ENCODE measurements at places on chromosomes 7 and 10.

DNA sequence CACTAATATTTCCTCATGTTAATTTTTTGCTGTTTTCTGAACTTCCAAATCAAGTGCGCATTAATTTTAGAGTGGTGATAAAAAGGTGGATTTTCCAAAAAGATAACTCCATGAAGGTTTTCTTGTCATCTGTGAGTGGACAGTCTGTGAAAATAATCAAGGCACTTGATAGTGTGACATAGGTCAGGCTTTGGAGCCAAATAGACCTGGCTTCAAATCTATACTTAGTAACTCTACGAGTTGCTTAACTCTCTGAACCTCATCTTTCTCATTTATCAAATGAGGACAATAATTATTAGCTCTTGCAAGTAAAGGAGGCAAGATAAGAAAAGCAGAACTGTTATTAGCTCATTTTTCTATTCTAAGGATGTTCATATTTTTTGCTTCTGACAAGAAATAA, 24.7 kb upstream of the MET start:
- DNase-seq = no peak

DNA sequence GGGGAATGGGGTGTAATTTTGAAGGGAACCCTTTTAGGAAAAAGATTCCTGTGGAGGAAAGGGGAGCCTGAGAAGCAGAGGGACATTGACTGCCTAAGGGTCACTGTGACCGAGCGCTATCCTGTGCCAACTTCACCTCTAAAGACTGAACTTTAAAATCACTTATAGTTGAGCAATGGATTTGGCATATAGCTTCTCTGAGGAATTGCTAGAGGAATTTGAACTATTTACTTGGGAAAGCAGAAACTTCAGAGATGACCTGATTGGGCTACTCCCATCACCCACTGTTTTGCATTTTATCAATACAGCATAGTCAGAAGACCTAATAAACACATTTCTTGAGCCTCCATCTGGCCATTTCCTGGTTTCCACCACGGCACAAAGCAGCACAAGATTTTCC, 23.7 kb upstream of the WNT16 start:
- no peak for DNase-seq

GRCh38 chr7:21690705-21691104, 147.9 kb downstream of the DNAH11 start:
- DNase-seq = peak; percentile 40

DNA sequence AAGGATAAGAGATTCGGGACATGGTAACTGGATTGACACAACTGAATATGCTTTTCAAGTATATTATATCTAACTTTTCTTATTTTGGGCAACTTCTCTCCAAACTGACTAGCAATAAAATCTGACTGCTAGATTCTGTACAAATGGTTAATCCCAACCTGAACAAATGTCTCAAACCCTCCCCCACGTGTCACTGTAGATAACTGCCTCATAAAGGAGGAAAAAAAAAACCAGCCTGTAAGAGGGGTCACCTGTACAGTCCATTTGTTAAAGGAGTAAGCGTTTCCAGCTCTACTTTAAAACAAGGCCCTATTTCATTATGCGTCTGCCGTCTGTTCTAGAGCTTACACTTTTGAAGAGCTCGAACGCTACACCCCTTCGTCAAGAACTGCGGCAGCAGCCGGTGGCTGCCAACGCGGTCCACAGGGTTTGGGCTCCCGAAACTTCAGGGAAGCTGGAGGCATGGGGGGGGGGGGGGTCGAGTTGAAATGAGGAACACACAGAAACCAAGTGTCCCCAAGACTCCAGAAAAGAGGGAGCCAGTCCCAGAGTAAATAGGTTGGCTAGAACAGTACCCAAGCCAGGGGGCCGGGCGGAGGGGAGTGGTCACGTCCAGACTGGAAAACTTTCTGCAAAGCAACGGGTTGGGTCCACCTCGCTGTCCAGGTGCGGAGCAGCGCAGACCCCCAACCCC, 492 bp downstream of the COG5 start:
- DNase-seq = no peak

GRCh38 chr7:7772397-7772821, 54.0 kb upstream of the RPA3 start:
- DNase-seq = no peak

- DNase-seq = no peak
Observed at GRCh38 chr7:125555916-125556315, 626.3 kb upstream of the POT1 start.

GRCh38 chr10:106267591-106267990, 896.9 kb downstream of the SORCS1 start:
- DNase-seq = no peak

DNA sequence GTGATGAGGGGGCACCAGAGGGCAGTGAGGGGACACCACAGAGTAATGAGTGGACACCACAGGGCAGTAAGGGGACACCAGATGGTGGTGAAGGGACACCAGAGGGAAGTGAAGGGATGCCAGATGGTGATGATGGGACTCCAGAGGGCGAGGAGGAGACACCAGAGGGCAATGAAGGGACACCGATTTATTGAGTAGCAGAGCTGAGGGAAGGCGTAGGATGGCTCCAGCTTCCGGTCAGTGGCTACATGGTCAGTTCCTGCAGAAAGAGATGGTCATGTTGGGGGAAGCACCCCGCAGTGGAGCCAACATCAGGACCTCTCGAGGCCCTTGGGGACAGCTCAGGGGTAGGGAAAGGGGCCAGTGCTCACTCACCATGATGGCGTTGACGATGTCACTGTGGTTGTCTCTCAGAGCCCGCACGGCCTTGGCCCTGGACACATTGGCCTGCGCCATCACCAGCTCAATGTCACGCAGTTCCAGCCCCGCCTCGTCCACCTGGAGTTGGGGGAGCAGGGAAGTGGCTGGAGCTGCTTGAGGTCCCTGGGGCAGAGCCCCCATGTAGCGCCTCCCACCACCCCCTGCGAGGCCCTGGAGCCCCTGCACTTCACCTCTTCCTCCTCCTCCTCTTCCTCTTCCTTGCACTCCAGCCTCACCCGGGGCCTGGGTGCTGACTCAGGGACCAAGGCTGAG, 8.4 kb downstream of the NACAD start:
- DNase-seq = no peak

- DNase-seq = peak; percentile 1
Observed at GRCh38 chr10:132698761-132699391, 87.1 kb downstream of the NKX6-2 start.

DNA sequence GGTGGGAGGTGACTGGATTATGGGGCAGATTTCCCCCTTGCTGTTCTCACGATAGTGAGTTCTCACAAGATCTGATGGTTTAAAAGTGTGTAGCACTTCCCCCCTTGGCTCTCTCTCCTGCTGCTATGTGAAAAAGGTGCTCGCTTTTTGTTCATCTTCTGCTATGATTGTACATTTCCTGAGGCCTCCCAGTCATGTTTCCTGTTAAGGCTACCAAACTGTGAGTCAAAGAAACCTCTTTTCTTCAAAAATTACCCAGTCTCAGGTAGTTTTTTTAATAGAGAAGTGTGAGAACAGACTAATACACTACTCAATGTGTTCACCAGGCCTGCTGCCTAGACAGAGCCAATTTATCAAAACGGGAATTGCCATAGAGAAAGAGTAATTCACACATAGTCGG, 49.7 kb downstream of the SDHAF3 start:
- no peak for DNase-seq

- peak; percentile 13 for DNase-seq
Observed at GRCh38 chr7:88586219-88586618, 173.3 kb upstream of the ZNF804B start.

DNA sequence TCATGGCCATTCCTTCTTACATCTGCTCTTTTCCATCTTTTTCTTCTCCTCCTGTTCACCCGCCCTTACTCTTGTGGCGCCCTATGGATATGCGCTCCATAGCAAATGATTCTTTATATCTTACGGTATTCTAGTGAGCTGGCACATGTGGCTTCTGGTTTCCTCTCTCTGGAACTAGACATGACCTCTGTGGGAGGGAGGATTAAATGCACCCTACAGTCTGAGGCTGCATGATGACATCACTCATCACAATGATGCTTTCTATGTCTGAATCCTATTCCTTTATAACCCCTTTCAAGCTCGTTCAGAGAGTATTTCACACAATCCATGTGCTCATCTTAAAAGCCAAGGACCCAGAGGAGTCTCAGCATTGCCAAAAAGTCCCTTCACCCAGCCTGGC, 153.3 kb downstream of the EGFR start:
- DNase-seq = no peak

DNA sequence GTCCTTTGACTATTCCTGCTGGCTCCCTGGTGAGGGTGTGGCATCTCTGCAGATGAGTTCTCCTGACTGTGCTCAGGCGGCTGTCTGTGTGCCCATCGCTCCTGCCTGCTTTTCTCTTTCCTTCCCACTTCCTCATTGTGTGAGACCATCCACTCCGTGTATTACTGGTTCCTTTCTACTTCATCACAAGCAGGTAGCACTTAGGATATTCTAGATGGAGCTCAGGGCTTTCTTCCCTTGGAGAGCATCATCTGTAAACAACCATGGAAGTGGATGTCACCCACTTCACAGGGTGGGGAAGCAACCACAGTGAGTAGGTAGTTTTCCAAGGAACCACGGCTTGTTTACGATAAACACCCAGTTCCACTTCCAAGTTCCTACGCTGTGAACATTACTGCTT, 15.7 kb downstream of the DNAJB6 start:
- no peak for DNase-seq

GRCh38 chr10:100890141-100890672, 22.6 kb upstream of the SLF2 start:
- DNase-seq = no peak

GRCh38 chr7:158133515-158134271, 453.9 kb downstream of the PTPRN2 start:
- DNase-seq = no peak

DNA sequence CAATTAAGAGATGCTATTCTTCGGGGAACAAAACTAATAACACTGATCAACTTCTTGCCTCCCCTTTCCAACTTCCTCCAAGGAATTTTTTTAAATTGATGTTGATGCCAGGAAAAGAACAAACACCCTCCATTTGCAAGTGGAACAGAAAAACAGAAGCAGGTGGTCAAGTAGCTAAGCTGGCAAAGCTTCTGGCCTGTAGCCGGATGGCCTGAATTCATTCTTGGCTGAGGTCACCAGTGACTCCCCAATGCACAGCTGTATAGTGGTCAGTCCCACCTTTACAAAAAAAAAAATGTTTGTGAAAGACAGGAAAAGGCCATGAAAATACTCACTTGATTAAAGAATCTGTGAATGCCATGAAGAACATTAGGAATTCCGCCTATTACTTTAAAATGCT, 39.1 kb downstream of the DOCK4 start:
- DNase-seq = peak; percentile 57

- DNase-seq = no peak
Observed at GRCh38 chr7:140674356-140674800, 1.6 kb downstream of the ADCK2 start.

DNA sequence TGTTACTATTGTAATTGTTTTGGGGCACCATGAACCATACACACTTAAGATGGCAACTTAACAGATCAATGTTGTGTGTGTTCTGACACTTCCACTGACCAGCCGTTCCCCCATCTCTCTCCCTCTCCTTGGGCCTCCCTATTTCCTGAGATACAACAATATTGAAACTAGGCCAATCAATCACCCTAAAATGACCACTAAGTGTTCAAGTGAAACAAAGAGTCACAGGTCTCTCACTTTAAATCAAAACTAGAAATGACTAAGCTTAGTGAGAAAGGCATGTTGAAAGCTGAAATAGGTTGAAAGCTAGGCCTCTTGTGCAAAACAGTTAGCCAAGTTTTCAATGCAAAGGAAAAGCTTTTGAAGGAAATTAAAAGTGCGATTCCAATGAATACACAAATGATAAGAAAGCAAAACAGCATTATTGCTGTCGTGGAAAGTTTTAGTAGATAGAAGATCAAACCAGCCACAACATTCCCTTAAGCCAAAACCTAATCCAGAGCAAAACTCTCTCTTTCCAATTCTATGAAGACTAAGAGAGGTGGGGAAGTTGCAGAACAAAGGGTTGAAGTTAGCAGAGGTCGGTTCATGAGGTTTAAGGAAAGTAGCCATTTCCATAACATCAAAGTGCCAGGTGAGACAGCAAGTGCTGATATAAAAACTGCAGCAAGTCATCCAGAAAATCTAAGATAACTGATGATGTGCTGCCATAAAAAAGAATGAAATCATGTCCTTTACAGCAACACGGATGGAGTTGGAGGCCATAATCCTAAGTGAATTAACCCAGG, 90.6 kb downstream of the MTPN start:
- no peak for DNase-seq

- no peak for DNase-seq
Observed at GRCh38 chr7:120874722-120875121, 16.8 kb upstream of the TSPAN12 start.

GRCh38 chr7:155531681-155532080, 14.7 kb downstream of the CNPY1 start:
- DNase-seq = no peak

DNA sequence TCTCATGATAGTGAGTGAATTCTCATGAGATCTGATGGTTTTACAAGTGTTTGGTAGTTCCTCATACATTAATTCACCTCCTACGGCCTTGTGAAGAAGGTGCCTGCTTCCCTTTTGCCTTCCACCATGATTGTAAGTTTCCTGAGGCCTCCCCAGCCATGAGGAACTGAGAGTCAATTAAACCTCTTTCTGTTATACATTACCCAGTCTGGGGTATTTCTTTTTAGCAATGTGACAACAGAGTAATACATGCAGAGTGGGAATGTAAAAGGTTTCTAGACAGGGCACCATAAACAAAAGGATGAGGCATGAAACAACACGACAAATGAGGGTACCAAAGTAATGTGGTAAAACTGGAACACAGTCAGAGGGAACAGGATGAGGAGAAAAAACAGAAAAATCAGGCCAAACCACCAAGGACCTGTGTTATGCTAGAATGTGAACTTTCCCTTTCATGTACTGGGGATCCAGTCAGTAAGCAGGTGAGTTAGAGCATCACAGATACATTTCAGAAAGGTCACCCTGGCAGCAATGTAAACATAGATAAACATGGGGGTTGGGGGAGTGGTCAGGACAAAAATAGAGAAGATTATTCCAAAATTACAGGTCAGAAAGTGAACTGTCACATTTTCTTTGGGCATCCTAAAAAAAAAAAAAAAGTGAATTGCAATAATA, 31.9 kb downstream of the ANKRD26 start:
- DNase-seq = no peak

DNA sequence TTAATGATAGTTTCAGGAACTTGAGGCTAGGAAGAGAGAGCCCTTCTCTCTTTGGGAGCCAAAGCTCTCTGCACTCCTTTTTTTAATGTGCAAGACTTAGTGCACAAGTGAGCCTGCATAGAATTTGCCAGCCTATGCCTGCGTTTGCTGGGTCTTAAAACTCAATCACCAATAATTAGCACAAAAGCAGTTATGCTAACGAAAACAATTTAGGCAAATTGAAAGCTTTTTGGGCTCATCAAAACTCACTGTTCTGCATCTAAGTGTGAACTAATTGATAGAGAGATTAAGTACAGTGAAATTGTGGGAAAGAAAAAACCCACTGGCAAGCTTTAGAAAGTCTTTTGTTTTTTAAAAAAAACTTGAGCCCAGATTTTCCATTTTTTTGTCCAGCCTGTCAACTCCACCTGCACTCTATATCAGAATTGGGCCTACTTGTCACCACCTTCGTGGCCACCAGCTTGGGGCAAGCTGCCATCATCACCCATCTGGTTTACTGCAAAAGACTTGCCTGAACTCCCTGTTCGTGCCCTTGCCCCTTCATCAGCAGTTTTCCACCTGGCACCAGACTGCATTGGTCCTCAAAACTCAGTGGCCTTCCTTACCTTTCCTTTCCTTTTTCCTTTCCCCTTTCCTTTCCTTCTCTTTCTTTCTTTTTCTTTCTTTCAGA, 37.8 kb downstream of the CRHR2 start:
- DNase-seq = no peak
